Stimulated activated CD8-positive, alpha-beta memory T cell treated with anti-CD3 and anti-CD28 coated beads, Interleukin-4, amount 100 ng/mL, for 4 hours (primary cell): ENCODE measurements at places on chromosomes 16 and 17.

GRCh38 chr17:61734466-61734865 is 128.9 kb downstream of the BRIP1 start:
- DNase-seq, result no peak

DNA sequence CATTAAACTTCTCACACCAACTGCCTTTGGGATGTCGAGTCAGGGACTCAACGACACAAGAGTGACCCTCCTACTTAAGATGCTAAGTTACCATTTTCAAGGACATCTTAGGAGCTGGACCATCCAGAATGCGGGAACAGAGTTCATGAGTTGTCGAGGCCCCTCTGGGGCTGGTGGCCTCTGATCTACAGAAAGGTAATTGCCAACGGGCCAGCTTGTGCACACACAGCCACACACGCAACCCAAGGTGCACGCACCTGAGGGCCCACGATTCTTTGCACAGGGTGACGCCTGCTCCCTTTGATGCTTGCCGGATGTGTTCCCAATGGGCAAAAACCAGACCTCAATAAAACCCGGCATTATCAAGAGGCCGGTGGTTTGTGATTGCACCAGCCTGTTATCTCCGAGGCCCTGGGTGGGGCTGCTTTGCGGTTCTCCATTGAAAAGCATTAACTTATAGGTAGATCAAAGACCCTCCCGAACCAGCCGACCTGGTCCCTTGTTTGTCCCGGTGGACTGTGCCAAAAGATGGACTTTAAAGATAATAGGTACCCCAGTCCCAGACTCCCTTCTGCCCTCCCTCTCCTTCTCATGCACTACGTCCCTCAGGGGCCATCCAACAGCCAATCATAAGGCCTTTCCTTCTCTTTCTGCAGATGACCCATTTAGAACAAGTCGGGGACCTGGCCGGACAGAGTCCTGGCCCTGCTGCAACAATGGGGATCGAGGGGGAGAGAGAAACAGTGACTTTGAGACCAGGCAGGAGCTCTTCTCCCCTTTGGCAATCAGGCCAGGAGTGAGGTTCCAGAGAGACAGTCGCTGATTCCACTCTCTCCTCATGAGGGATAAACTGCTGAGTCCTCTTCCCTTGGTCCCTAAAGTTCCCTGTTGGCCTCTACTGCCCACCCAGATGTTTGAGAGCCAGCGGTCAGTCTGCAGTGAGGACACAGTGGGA is 292.5 kb downstream of the SOX9 start:
- DNase-seq, result no peak

DNA sequence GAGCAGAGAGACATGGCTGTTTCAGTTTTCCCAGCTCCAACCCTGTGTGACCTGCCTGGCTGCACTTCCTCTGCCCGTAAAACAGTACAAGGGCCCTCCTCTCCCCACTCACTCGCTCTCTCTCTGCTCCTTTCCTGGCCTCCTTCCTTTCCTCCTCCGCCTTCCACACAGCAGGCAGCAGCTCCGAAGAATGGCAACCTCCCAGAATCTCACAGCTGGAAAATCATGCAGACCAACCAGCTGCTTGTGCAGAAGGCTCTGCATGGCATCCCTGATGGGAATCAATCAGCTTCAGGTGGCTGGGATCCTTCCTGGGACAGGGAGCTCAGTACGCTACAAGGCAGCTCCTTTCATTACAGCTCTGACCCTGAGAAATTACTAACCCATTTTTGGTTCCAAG is 27.4 kb downstream of the TMEM132E start:
- no peak for DNase-seq

GRCh38 chr16:10831894-10832886 is 13.6 kb upstream of the TVP23A start:
- no peak for DNase-seq

- no peak for DNase-seq
These were observed 33.3 kb downstream of the TNFRSF13B start for GRCh38 chr17:16938496-16939207.

GRCh38 chr16:61968242-61969076 is 67.8 kb downstream of the CDH8 start:
- DNase-seq, result no peak

DNA sequence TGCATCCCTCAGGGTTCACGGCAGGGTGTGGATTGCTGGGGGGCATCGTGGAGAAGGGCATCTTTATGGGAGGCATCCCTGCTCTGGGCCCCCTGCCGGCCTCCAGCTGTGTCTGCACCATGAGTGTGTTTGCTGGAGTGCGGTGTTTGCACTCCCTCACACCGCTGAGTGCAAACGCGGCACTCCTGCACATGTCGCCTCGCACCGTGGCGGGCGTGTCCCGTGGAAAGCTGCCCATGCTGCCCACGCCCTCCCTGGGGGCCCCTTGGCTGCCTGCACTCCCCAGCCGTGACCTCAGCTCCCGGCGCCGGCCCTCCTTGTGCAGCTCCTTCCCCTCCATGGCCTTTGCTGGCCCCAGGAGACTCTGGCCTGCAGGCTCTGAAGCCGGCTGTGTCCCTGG is 74.6 kb upstream of the ZNF750 start:
- DNase-seq, result no peak

DNA sequence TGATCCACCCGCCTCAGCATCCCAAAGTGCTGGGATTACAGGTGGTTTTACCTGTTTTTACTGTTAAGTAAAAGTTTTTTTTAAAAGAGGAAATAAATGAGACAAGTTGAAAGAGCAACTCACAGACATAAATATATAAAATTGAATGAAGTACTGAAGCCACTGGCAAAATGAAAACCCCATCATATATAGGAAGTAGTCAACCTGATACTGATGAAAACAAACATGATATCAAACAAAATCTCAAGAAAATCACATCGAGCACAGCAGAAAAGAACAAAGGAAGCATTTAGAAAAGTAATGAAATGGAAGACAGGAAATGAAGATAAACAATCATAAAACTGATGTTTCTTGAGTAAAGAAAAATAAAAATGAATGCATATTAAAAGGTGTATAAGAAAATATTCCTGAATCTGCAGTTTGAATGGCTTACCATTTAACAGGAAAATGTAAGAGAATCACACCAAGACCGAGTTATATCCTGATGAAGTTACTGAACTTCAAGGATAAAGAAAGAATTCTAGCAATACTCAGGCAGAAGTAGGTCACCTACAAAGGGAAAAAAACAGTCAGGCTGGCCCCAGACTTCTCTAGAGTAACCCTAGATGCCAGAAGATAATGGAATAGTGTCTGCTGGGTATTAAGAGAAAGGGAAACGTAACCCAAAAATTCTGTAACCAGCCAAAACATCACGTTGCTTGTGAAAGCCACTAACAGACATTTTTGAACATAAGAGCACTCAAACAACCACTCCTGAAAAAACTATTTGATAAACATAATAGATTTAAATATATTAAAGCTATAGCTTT is 31.5 kb downstream of the UBE2G1 start:
- DNase-seq, result no peak

GRCh38 chr16:31181102-31181830 is 1.3 kb downstream of the FUS start:
- DNase-seq, result no peak
